Suprapubic skin (tissue), 4 donors: ENCODE measurements at places on chromosomes 16 and 17. TPM values are rescaled to one million over a fixed set of nuclear protein-coding genes. Genes with fewer than 3 reads are reported as not detected.
A peak's percentile ranks its signal among the peaks of the same experiment; 100 is the strongest.

DNA sequence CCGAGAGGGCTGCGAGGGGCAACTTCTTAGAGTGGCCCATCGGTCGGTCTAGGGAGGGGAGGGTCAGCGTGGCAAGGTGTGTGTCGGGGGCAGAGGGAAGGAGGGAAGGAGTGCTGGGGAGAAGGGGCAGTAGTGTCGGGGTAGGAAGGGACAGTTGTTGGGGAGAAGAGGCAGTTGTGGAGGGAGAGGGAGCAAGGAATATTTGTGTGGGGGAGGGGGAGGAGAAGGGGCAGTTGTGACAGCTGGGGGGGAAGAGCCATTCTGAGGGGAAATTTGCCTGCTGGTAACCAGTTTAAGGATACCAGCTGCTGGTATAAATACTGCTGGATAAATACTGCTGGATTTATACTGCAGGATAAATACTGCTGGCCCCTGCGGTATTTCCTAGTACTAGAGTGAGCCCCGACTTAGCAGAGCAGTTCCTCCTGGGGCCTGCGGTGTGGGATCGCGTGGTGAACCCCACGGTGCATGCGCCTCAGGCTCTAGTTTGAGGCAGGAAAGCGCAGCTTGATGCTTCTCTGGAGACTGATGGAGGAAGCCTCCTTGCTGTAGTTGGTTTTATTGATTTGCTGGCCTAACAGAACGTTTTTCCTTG, 309 bp downstream of the DNAH2 start:
- peak overlapping the region; percentile 54 for H3K4me3 ChIP-seq
- no peaks in the 10 kb centered on the region for H3K36me3 ChIP-seq
- no peak for DNase-seq
- peaks cover 24% of the 10 kb centered on the region for H3K4me1 ChIP-seq
- peaks cover 39% of the 10 kb centered on the region for H3K27me3 ChIP-seq

DNA sequence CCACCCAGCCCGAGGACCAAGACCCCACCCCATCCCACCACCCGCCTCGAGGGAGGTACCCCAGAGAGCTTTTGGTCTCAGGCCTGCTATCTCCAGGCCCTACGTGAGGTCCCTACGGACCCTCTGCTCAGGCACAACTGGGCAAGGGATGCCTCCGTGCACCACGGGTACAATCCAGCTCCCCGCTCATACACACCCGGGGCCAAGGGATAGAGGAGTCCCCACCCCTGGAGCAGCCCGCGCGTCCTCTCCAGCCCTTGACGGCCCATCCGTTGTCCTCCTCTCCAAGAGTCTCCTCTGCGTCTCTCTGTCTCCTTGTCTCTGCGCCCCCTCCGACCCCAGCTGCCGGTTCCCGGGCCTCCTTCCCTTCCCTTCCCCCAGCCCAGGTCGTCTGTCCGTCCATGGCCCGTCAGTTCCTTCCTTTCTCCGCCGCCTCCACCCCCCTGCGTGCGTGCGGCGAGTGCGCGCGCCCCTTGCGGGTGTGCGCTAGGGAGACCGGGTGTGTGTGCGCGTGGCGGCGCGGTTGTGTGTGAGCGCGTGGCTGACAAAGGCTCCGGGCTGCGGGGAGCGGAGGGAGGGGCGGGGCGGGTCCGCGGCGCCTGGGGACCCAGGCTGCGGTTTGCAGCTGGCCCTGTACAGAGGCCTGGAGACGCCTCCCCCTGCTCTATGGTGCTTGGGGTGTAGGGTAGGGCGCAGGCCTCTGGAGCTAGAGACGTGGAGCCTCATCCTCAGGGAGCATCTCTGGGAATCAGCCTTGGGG, 930 bp downstream of the SPNS2 start:
- H3K27me3 ChIP-seq = peaks cover 51% of the 10 kb centered on the region
- H3K4me1 ChIP-seq = peaks cover 21% of the 10 kb centered on the region
- H3K27ac ChIP-seq = peak overlapping the region; percentile 55

DNA sequence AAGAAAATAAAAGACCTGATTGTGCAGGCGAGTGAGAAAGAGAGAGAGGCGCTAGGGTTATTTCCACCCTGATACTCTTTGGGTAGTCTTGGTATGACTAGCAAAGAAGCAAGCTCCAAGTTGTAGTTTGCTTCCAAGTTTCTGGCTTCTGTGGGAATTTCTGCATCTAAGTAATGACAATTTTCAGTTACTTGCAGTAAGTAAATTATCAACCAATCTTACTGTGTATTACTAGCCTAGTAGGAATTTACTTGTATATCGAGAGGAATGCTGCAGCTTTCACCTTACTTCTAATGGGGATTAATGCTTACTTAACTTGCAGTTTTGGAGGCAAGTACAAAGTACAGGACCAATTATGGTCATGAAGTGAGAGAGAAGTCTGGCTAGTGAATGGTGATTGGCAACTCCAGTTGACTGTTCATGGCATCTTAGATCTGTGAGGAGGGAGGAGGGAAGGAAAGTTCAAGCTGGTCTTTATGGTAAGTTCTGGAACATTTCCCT, 31.9 kb downstream of the TENT4B start:
- no peaks in the 10 kb centered on the region for H3K36me3 ChIP-seq
- peaks cover 19% of the 10 kb centered on the region for H3K4me1 ChIP-seq
- no peak for DNase-seq
- H3K27ac ChIP-seq = no peak overlapping the region

- no peak overlapping the region for H3K4me3 ChIP-seq
- no peaks in the 10 kb centered on the region for H3K27me3 ChIP-seq
- H3K36me3 ChIP-seq = no peaks in the 10 kb centered on the region
- peaks cover 11% of the 10 kb centered on the region for H3K4me1 ChIP-seq
These were observed 27.4 kb downstream of the BCO1 start for GRCh38 chr16:81265658-81266451.

DNA sequence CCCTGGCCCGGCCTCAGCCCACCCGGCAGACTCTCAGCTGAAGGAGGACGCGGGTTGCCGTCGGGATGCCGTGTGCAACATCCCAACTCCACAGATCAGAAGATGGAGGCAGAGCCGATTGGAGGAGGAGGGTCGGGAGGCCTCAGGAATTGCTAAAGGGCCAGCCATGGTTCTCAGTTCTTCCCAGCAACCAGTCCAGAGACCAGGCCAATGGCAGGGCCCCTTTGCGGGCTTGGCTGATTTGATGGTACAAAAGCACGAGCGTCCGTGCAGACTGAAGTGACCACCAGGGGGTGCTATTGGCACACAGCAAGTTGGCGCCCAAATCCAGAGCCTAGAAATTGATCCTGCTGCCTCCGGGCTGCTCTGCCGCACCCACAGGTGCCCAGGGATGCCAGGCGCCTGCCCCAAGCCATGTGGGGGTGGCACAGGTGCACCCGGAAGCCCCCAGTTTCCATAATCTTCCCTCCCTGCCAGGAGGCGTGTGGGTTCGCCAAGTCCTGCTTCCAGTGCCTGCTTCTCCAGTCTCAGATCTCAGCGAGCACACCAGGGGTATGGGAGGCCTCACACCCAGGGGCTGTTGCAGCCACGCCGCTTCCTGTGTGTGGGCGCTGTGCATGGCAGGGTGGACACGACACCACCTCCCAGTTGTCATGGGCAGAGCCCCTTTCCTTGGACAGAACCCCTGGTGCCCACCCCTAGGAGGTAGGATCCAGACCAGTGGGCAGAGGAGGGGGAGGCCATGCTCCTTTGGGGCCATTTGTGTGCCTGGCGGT, 7.1 kb upstream of the TEX19 start:
- H3K4me3 ChIP-seq = no peak overlapping the region
- peak; percentile 91 for DNase-seq
- H3K27me3 ChIP-seq = peaks cover 18% of the 10 kb centered on the region
- no peaks in the 10 kb centered on the region for H3K36me3 ChIP-seq

CHRNE gene
- 6.0 TPM for total RNA-seq

DNA sequence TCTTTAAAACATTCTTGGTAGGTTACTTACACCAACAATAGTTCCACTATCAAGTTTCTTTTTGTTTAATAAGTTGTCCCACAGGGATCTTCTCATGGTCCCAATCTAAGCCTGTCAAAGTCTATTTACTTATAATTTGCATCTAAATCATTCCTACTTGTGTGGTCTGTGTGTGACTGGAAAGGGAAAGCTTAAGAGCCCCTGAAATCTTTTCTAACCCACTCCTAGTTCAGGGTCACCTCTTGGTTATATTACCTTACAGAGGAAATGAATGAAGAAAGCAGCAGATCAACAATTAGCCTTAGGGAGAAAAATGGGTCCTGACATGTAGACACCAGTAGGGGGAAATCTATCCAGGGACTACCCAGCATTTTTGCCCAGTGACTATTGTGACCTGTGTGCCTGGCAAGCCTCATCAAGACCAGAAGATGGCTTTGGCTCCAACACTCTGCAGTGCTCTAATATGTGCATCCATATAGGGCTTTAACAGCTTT, 110.4 kb upstream of the HAS3 start:
- H3K36me3 ChIP-seq = no peaks in the 10 kb centered on the region
- no peak overlapping the region for H3K4me3 ChIP-seq
- H3K27ac ChIP-seq = no peak overlapping the region
- no peak for DNase-seq
- no peaks in the 10 kb centered on the region for H3K27me3 ChIP-seq

MPV17L gene
- total RNA-seq = 3.9 TPM

ASPSCR1 gene
- total RNA-seq = 17.9 TPM

- H3K27ac ChIP-seq = no peak overlapping the region
- no peaks in the 10 kb centered on the region for H3K27me3 ChIP-seq
- no peak for DNase-seq
- H3K4me1 ChIP-seq = no peaks in the 10 kb centered on the region
- H3K36me3 ChIP-seq = no peaks in the 10 kb centered on the region
These were observed 110.7 kb upstream of the HLF start for GRCh38 chr17:55154101-55154500.

- peak overlapping the region; percentile 69 for H3K4me3 ChIP-seq
- H3K27me3 ChIP-seq = no peaks in the 10 kb centered on the region
- no peak for DNase-seq
- H3K36me3 ChIP-seq = peaks cover 34% of the 10 kb centered on the region
These were observed 1.2 kb downstream of the TMC6 start for GRCh38 chr17:78127239-78127887.

DNA sequence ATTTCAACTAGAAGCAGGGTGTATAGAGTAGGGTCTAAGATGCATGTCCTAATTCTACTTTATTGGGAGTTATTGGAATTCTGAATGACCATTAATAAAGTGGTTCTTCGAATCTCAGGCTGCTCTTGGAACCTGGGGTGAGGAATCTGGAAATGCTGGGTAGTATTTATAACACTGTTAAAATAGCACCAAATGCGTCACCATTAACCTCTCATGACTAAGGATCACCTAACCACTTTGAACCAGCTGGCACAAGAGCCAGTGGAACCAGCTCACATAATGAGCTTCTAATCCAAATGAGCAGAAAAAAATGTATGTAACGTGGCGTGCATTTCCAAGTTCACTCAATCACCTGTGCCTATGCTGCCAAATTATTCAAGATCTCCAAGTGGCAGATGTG, 281.7 kb downstream of the GRIN2A start:
- H3K27me3 ChIP-seq = no peaks in the 10 kb centered on the region
- DNase-seq = no peak
- H3K27ac ChIP-seq = no peak overlapping the region
- H3K36me3 ChIP-seq = no peaks in the 10 kb centered on the region
- no peak overlapping the region for H3K4me3 ChIP-seq

- DNase-seq = no peak
- peaks cover 8% of the 10 kb centered on the region for H3K4me1 ChIP-seq
- H3K4me3 ChIP-seq = no peak overlapping the region
- no peak overlapping the region for H3K27ac ChIP-seq
- peaks cover 3% of the 10 kb centered on the region for H3K27me3 ChIP-seq
These were observed 8.4 kb downstream of the CHST6 start for GRCh38 chr16:75486676-75487313.

HOXB1 gene
- total RNA-seq = not detected
